ENCODE measurements at places on chromosomes 12 and 14. TPM values are rescaled to one million over a fixed set of nuclear protein-coding genes. Genes with fewer than 3 reads are reported as not detected.

The ARHGEF40 gene
- 10.7 TPM for total RNA-seq

The ZDHHC22 gene
- total RNA-seq: 0.30 TPM

The STAC3 gene
- total RNA-seq: 0.16 TPM

The TPPP2 gene
- total RNA-seq: not detected

The ESRRB gene
- 0.30 TPM for total RNA-seq

The HOXC11 gene
- total RNA-seq: 0.36 TPM

The RAD51AP1 gene
- total RNA-seq: 21.7 TPM

The NTS gene
- total RNA-seq: 51.1 TPM

The GLS2 gene
- not detected for total RNA-seq

The CD163 gene
- not detected for total RNA-seq

The CMA1 gene
- total RNA-seq: not detected

The SLC8A3 gene
- not detected for total RNA-seq

The SCFD1 gene
- total RNA-seq: 37.3 TPM

The RIC8B gene
- total RNA-seq: 9.8 TPM

The DPY19L2 gene
- total RNA-seq: 1.7 TPM

The LAG3 gene
- total RNA-seq: 0.47 TPM

The RFX4 gene
- not detected for total RNA-seq

The ZFHX2 gene
- total RNA-seq: 1.5 TPM

The KRT82 gene
- not detected for total RNA-seq

The PAX9 gene
- 2.7 TPM for total RNA-seq

The TMEM132D gene
- not detected for total RNA-seq

The SOAT2 gene
- 0.26 TPM for total RNA-seq

The PSME2 gene
- total RNA-seq: 198 TPM

The PRH2 gene
- total RNA-seq: not detected

The RIMBP2 gene
- not detected for total RNA-seq

The AMN1 gene
- total RNA-seq: 10.5 TPM
